ENCODE measurements at places on chromosomes 6 and 20.

GRCh38 chr6:113584767-113585166 is 272.4 kb upstream of the MARCKS start:
- DNase-seq = no peak

- no peak for DNase-seq
These were observed 70.8 kb downstream of the PPP1R3G start for GRCh38 chr6:5155906-5156305.

DNA sequence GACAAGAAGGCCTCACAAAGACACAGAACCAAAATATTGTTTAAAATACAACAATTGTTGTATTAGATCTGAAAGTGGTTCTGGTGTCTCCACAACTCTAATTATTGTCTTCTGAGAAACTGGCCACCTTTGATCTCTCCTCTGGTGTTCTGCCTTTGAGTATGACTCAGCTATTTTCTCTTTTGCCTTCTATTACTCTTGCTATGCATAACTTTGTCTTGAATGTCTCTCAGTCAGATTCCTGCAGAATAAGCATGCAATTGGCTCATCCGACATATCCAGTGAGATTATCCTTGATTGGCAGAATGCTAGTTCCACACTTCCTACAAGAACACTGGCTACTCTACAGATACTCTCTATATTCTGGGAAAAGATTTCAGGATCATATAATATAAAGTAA is 14.3 kb upstream of the EPM2A start:
- DNase-seq = no peak

- DNase-seq = no peak
These were observed 369.0 kb downstream of the SYNE1 start for GRCh38 chr6:152267967-152268845.

GRCh38 chr20:2596673-2597279 is 55.7 kb upstream of the NOP56 start:
- no peak for DNase-seq

DNA sequence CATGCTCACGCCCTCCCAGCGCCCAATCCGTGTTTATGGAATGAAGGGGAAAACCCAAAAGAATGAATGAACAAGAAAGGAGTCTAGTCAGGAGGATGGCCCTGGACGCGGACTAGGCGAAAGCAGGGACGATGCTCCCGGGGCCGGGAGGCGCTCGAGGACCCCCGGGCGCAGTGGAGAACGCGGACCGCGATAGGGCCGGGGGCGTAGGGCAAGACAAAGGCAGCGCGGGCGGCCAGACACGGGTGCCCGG is 758 bp downstream of the GCLC start:
- DNase-seq = no peak

DNA sequence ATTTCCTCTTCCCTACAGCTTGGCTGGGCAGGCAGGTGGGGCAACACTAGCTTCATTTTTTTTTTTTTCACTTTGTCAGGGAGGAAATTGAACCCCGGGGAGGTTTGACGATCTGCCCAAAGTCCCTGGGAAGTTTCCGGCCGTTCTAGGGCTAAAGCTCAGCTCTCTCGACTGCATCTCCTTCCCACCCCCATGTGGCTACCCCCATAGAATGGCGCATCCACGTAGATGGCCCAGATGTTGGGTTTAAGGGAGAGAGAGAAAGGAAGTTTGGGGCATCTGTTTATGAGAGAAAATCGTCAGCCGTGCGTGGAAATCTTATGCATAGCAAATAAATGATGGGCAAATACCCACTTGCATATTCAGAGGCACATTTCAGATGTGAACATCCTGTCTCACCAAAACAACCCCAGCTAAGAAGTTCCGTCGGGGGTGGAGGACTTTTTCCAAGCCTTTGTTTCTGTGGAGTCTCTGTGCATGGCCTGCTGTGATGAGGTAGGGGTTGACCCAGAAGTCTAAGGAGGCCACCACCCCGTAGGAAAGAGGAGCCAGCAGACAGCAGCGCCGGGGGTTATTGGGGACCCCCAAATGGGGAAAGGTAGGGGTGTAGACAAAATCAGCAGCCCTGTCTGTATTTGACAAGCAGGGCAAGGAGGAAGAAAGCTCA is 40.5 kb upstream of the ZNF831 start:
- DNase-seq = peak; percentile 31

- no peak for DNase-seq
These were observed 90.1 kb upstream of the SLC22A16 start for GRCh38 chr6:110566346-110567125.

DNA sequence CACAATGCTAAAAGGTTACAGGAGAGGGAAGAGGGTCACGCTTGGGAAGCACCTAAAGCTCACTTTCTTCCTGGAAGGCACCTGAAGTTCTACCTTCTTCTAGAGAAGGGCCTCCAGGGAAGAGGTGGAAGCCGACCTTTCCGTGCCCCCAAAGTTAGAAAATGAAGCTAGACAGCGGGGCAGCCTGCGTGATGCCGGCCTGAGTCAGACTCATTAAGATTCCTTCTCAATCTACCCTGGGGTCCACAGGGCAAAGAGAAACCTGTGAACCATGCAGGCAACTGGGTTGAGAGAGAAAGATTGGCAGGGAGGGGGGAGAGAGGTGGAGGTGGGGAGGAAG is 54.8 kb upstream of the CCDC167 start:
- DNase-seq = no peak

- no peak for DNase-seq
These were observed 560 bp downstream of the YTHDF1 start for GRCh38 chr20:63215101-63216040.

GRCh38 chr6:18324706-18325042 is 60.3 kb upstream of the DEK start:
- DNase-seq = no peak

GRCh38 chr20:50367104-50367674 is 143.0 kb upstream of the PTPN1 start:
- no peak for DNase-seq

DNA sequence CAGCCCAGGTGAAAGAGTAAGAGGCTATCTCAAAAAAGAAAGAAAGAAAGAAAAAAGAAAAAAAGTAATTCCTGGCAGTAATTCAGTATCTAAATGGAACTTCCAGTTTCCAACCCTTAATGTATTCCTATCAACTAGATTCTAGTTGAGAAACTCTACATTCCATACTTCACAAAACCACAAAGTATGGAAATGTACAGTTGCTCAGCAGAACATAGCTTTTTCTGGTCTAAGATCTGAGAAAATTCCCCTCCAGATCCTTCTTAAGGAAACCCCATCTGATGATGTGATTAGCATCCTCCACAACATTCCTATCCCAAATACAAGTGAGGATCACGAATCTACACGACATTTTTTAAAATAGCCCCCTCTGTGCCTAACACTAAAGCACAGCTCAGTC is 3.6 kb downstream of the ARMH2 start:
- DNase-seq = no peak

DNA sequence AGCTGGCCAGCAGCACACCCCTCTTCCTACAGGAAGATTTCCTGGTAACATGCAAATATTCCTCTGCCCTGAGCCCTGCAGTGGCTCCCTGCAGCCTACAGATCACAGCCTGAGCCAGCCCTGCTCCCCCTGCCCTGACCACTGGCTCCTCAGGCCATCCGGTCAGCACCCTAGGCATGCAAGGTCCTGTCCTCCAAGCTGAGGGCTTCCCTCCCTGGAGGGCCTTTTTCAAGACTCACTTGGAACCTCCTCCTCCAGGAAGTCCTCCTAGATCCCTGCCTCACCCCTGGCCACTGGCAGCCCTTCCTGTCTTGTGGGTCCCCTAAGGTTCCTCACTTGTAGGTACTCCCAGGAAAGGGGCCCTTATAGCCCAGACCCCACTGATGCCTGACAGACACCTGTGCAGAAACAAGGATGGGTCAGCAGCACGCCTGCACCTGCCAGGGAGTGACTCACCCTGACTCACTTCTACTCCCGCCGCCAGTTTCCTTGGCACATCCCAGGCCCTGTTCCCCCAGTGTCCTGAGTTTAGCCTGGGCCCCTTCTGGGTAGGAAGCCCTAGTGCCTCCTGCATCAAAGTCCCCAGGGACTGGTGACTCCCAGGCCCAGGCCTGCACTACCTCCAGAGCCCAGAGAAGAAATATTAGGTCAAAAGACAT is 3.2 kb downstream of the SLC4A11 start:
- DNase-seq = no peak

DNA sequence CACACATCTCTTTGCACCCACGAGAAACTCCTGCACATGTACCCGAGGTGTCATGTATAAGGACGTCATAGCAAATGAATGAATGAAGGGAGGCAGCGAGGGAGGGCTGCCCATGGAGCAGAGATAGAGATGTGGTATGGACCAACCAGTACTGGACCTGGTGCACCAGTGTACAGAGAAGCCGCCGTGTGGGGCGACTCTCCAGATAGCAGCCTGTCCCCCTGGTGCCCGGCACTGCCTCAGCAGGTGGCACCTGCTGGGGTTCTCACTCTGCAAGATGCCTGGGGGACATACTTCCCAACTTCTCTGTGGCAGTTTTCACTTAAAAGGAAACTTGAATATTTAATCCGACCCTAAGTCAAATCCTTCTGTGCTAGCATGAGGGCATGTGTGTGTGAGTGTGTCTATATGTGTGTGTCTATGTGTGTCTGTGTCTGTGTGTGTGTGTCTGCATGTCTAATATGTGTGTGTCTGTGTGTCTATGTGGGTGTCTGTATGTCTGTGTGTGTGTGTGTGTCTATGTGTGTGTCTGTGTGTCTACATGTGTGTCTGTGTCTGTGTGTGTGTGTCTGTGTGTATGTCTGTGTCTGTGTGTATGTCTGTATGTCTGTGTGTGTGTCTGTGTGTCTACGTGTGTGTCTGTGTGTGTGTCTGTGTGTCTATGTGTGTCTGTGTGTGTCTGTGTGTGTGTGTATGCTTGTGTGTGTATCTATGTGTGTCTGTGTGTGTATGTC is 132.0 kb downstream of the RNASET2 start:
- no peak for DNase-seq

- no peak for DNase-seq
These were observed 3.7 kb upstream of the MAP3K5 start for GRCh38 chr6:136795996-136796395.

GRCh38 chr6:120056085-120056484 is 706.5 kb upstream of the MAN1A1 start:
- no peak for DNase-seq

DNA sequence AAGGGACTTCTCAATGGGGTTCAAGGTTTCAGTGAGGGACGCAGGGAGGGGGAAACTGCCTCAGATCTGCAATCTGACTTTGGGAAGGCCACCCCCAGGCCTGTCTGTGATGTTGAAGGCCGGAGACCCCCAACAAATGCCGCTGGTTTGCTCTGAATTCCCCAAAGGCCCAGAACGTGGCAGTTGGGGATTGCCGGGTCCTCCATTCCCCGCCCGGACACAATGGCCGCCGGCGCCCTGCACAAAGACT is 326 bp upstream of the BCL2L1 start:
- DNase-seq = no peak

GRCh38 chr6:128347123-128347522 is 173.3 kb downstream of the PTPRK start:
- no peak for DNase-seq

GRCh38 chr6:41358503-41358902 is 23.1 kb downstream of the NCR2 start:
- DNase-seq = no peak

- DNase-seq = no peak
These were observed 2.3 kb downstream of the CLPS start for GRCh38 chr6:35794536-35795452.

- no peak for DNase-seq
These were observed 317.0 kb upstream of the SULF2 start for GRCh38 chr20:48102076-48102787.

GRCh38 chr6:134165561-134166201 is 113.3 kb upstream of the SLC2A12 start:
- no peak for DNase-seq

DNA sequence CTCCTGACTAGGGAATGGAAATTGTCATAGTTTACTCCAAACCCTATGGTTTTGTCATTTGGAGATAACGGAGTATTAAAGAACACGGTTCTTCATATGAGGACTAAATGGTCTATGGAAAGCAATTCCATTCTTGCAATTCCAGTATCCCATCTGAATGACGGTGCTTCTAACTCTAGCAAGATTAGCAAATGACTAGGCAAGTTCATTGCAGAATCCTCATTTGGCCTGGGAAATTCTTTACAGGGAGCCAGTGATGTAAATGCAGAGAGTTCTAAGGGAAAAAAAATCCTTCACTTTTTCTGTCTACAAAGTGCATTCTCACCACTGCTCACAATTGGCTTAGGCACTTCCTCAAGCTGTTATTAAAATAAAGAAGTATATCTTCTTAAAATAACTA is 111.5 kb downstream of the MOXD1 start:
- DNase-seq = no peak

DNA sequence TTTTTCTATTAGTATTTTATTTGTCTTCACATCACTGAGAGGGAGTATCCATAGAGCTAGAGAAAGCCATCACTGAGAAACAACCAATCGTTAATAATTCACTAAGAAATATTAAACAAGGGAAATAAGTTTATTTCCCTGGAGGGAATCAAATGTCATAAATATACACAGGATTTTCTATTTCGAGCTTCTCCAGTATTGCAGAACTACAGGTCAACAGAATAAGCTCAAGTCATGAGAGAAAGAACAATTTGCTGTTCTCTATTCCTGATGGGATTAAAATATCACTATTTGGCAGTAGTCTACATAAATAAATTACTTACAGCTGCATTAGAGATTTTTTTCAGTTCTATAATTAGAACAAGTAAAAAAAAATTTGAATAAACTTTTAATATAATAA is 2.2 kb upstream of the FAM162B start:
- no peak for DNase-seq

GRCh38 chr20:48839154-48839917 is 11.5 kb upstream of the PREX1 start:
- no peak for DNase-seq

- DNase-seq = no peak
These were observed 110.1 kb upstream of the JAG1 start for GRCh38 chr20:10783707-10784553.

DNA sequence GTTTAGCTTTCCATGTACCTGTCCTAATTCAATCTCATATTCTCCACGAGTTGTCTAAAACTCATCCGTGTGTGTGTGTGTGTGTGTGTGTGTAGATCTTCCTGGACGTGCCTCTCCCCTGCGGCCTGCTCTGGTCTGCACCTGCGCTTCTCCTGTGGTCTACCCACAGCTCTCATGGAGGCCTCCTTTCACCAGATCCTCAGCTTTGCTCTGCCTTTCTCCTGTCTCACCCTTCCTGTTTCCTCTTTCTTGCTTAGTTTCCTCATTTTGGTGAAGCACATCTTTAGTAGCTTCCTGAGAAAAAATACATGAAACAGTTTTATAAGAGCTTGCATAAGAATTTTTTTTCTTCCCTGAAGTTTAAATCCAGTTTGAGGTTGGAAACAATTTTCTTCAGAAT is 18.1 kb downstream of the SLX4IP start:
- DNase-seq = no peak
